ENCODE measurements at places on chromosomes 5 and 9.

- DNase-seq = no peak
Observed at GRCh38 chr9:127166651-127167524, 44.5 kb upstream of the ANGPTL2 start.

DNA sequence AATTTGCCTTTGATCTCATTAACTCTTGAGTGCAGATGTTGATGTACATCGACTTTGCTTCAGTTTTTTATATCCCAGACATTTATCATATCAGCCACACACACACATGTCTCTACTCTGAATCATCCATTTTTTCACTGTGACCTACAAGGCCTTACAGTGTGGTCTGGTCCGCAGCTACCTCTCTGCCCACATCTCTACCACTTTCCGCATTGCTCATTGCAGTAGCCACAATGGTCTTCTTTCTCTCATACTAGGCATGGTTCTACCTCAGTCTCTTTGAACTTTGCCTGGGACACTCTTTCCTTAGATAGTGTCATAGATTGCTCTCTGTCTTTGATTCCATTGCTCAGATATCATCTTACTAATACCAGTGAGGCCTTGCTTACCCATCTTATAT is 87.9 kb upstream of the FSD1L start:
- DNase-seq = peak; percentile 11

DNA sequence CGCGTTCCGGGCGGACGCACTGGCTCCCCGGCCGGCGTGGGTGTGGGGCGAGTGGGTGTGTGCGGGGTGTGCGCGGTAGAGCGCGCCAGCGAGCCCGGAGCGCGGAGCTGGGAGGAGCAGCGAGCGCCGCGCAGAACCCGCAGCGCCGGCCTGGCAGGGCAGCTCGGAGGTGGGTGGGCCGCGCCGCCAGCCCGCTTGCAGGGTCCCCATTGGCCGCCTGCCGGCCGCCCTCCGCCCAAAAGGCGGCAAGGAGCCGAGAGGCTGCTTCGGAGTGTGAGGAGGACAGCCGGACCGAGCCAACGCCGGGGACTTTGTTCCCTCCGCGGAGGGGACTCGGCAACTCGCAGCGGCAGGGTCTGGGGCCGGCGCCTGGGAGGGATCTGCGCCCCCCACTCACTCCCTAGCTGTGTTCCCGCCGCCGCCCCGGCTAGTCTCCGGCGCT is at the start of gene DAPK1:
Gene DAPK1, plus strand, starts transcription at position 264 of the 442 bp plus-strand sequence. CDS start 1,211 bp downstream, outside the sequence.
- no peak for DNase-seq

DNA sequence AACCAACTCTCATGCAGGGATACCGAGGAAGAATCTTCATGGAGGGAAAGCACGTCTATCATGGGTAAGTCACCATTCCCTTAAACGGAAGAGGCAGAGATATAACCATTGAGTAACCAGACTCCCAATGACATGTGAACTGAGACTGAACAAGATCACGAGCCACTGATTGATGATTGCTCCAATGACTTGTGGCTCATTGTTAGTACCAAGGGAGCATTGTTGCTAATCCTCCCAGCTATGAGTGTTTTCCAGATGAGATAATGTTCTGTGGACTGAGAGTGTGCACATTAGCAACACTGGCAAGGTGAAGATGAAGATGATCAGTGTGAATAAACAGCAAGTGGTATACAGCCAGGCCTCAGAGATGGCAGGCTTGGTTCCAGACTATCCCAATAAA is 219.2 kb upstream of the MAP3K1 start:
- no peak for DNase-seq

DNA sequence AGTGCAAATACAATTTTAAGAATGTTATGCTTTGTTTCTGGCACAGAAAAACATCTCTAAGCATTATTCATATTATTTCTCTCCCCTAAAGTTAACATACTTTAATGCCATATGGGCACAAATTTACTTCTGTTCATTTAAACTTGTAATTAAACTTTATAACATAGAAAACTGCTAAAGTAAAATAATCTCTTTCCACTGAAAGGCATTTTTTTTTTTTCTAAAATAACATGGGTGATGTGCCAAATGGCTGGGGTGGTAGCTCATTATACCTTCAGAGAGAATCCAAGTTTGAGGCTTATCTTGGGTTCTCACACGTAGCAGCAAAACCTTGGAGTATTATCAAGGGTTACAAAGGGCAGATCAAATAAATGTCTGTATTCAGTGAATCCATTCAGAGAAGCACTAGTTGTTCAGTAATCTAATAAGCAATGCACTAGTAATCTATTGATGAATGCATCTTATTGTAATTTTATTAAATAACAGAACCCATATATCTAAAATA is 257.6 kb upstream of the POU5F2 start:
- no peak for DNase-seq

DNA sequence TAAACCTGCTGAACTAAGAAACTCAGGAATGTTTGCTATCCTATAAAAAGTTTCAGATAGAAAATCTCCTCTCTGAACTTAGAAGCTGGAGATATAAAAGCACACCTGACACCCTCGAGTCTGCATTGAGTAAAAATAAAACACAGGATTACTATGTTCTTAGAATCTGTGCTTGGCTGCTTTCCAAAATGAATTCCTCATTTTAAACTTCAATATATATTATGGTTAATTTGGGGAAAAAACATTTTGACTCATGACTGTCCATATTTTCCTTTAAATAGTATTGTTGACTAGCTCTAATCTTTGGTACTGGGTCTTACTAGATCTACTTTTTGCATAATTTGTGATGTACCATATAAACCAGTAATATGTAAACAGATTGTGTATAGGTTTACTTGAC is 36.7 kb downstream of the FBXW2 start:
- no peak for DNase-seq

DNA sequence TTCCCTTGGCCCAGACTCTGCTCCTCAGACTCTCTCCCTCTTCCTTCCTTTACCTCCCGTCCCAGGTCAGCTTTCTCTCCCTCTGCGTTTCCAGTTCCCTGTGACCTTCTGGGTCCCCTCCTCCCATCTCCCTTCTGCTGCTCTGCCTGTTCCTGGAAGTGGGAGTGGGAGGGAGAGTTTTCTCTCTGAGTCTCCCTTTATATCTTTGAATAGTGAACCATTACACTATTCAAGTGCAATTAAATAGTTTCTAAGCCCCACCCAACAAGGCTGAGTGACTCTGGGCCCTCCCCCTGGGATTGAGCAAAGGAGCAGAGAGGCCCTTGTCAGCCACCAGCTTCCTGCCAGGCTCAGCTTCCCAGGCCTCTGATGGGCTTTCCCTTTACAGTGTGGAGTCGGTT is 34.8 kb downstream of the THBS4 start:
- DNase-seq = no peak

- DNase-seq = no peak
Observed at GRCh38 chr9:92293075-92293354, 482 bp downstream of the IARS1 start.

GRCh38 chr9:95552814-95553546 is 36.2 kb upstream of the PTCH1 start:
- no peak for DNase-seq

GRCh38 chr9:25678147-25678666 is at the start of gene TUSC1:
TUSC1 (minus strand) TSS chr9:25678444; CDS start chr9:25678312, 132 bp downstream.
- no peak for DNase-seq

DNA sequence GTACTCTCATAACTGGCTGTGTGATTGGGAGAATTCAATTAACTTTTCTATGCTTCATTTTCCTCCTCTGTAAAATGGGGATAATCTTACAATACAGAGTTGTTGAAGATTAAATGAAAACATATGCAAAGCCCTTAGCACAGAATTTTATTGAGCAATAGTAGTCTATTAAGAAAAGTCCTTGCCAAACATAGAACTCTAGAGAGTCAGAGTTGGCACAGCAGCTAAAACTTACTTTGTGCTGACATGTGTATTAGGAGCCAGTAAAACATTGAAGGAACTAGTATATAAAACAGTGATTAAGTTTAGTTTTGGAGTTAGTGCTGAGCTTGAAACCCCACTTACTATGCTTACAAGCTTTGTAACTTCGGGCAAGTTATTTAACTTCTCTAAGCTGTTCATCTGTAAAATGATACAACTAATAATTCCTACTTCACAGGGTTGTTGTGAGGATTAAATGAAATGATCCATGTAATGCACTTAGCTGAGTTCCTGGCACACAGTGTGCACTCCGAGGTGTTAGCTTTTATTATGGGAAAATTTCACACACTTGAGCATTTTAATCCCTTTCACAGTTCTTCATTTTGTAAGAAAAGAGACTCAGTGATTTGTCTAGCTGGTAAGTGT is 20.0 kb upstream of the GRIN3A start:
- DNase-seq = no peak

DNA sequence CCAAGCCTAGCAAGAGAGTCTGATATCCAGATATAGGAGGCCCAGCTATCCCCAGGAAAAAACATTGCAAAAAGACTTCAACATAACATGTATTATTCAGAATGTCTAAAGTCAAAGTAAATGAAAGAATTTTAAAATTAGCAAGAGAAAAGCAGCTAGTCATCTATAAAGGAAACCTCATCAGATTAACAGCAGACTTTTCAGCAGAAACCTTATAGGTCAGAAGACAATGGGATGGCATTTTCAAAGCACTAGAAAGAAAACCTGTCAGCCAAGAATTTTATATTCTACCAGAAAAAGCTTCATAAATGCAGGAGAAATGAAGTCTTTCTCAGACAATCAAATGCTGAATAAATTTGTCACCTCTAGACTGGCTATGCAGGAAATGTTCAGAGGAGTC is 9.9 kb downstream of the OR1L3 start:
- DNase-seq = no peak

GRCh38 chr5:122471031-122471751 is 159.2 kb downstream of the SNCAIP start:
- no peak for DNase-seq

- no peak for DNase-seq
Observed at GRCh38 chr5:156274453-156274852, 52.5 kb upstream of the SGCD start.

DNA sequence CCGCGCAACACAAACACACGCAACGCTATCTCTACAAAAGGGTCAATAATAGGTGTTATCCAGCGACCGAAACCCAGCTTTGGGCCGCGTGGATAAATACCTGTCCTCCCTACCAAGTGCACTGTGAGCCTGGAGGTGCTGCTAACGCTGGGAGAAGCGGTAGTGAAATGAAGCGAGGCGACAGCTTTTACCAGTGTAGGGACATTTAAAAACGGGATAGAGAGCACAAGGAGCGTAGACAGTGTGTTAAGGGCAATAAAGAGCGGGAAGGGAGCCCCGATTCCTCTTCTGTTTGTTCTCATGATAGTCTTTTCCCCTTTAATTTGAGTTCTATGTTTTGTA is 421 bp upstream of the DEPDC1B start:
- DNase-seq = no peak

GRCh38 chr9:71921190-71921814 is 9.9 kb downstream of the C9orf85 start:
- no peak for DNase-seq

DNA sequence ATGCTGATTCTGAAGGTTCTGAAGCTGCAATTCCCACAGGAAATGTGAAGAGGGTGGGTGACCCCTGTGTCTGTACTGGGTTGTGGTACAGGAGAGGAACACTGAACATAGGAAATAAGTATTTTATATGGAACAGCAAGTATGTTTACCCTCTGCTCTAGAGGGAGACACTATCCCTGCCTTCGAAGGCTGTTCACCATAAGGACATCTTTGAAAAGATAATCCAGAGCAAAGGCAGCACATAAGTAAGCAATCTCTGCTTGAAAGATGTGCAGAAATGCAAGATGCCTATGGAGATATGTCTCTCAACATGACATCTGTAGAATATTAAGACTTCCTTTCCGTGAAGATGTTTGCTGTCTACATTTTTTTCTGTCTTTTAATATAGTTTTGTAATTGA is 184.4 kb upstream of the EFNA5 start:
- no peak for DNase-seq

DNA sequence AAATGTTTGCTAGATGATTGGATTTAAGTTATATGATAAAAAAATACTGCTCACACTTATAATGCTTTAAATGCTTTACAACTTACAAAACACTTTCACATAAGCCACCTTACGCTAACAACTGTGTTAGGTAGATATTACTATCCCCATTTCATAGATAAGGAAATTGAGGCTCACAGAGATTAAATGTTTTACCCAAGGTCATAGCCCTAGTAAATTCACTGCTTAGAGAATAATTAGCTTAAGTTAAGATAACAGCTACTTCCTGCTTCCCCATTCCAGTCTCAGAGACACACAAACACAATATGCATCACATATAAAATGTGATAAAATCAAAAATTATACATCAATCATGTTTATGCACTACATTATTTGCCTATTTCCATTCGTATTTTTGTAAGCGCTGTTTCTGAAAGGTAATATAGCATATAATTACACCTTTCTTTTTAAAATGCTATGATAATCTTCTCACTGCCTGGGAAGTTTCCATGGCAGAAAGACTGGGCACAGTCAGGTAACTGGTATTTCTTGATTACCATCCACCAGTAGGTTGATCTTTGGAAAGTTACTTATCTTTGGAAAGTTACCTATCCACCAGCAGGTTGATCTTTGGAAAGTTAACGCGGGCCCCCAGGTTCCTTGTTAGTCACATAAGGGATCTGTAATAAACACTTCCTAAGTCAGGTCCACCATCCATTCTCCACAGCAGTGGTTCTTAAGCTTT is 101.1 kb downstream of the NFIB start:
- no peak for DNase-seq

DNA sequence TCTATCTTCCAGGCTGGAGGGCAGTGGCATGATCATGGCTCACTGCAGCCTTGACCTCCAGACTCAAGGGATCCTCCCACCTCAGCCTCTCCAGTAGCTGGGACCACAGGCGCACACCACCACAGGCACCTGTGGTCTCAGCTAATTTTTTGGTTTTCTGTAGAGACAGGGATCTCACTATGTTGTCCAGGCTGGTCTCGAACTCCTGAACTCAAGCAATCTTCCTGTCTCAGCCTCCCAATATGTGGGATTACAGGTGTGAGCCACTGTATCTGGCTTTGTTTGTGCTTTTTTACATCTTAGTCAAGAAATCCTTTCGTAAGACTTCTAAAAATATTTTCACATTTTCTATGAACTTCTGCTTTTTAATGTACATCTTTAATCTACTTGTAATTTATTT is 116.9 kb downstream of the DENND1A start:
- no peak for DNase-seq

GRCh38 chr5:149053072-149053695 is 9.7 kb downstream of the SH3TC2 start:
- no peak for DNase-seq

DNA sequence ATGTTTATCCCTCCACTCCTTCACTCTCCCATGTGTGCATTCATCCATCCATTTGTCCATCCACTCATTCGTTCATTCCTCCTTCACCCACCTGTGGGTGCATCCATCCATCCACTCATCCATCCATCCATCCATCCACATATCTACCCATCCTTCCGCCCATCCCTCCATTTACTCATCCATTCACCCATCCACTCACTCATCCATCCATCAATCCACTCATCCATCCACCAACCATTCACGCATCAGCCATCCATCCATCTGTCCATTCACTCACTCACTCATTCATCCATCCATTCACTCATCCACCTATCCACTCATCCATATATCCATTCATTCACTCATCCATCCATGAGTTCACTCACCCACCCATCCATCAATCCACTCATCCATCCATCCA is 7.3 kb downstream of the SLC9A3 start:
- no peak for DNase-seq
